Germinal center (tissue), 1 donor: ENCODE measurements at places on chromosomes 16 and 17.

GRCh38 chr17:10605221-10605783 lies 51.8 kb downstream of the MYH3 start:
- no peak for DNase-seq

GRCh38 chr16:57304169-57305061 lies 19.9 kb upstream of the PLLP start:
- no peak for DNase-seq

DNA sequence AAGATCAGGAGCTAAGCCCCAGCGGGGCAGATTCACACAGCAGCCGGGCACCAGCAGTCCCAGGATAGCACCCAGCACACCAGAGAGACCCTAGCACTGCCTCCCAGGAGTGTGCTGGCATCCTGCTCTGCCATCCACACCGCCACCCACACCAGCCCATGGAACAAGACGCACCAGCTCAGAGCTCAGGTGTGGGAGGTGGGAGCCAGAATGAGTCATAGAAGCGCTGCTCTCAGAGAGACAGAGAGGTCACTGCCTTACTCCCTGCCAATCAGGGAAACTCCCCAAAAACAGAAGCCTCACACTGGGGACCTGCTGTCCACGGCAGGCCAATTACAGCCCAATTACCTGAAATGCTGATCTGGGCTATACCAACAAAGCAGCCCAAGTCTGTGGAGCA lies 64.9 kb downstream of the CDYL2 start:
- no peak for DNase-seq

DNA sequence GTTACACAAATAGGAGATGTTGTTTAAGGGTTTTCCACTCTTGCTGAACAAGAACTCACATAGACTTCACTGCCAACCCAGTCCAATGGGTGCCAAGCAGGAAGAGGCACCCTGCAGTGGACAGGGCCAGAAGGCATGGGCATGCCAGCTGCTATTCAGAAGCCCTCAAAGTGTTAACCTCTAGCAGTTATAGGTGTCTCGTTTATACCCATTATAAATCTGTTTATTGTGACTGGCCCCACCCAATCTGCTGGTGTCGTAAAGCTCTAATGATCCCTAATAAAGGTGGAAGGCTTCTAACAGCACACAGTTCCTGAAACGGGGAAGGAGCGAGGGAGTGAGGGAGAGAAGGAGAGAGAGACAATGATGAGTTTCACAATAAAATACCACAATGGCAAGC lies 23.9 kb downstream of the HNF1B start:
- no peak for DNase-seq

GRCh38 chr16:84907575-84907974 lies 87.8 kb downstream of the CRISPLD2 start:
- no peak for DNase-seq

- no peak for DNase-seq
Measured at GRCh38 chr17:40461732-40462342, 18.6 kb downstream of the IGFBP4 start.

- DNase-seq: peak; percentile 95
Measured at GRCh38 chr17:18158022-18158600, 25.5 kb upstream of the ALKBH5 start.

DNA sequence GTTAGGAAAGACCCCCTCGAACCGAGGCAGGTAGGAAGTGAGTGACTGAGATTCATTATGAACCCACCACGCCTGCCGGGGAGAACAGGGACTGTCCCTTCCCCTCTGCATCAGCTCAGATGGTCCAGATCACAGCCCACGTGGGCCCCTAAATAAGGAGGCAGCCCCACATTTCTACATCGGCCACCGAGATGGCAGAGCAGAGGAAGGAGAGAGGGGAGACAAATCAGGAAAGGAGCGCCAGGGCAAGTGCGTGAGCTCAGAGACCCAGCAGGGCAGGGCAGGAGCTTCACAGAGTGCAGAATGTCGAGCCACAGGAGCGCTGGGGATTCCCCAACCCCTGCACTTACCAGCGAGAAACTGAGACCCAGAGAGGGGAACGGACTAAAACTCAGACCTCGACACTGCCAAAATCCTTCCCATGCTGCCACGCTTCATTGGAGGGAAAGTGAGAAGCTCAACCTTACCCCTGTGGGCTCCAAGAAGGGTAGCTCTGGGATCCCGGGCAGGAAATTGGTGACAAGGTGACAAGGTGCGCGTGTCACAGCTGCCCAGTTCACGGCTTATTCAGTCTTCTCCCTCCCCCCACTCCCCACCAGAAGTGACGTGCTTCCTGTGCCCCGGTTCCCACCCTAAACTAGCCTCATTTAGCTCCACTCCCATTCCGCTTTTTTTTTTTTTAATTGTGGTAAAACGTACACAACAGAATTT lies at the start of gene ICAM2:
Gene ICAM2 (minus strand): TSS at position 578 of the 711 bp plus-strand sequence. CDS start 13,942 bp downstream, outside the sequence.
- DNase-seq: peak; percentile 52

DNA sequence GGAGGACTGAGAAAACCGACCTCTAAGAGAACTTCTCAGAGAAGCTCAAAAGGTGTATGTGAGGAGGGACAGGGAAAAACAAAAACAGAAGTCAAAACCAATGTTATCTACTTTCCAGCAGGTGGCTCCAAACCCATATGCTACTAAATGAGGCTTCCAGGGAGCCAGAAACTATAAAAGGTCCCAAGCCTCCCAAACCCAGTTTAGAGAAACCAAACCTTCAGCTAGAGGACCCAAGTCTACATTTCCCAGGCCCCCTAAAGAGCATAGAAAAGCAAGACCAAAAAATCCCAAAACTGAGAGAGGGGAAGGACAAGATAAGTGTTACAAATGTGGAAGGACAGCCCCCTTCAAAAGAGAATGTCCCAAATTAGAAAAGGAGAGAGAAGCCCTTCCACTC lies 3.7 kb downstream of the HPR start:
- DNase-seq: peak; percentile 24

DNA sequence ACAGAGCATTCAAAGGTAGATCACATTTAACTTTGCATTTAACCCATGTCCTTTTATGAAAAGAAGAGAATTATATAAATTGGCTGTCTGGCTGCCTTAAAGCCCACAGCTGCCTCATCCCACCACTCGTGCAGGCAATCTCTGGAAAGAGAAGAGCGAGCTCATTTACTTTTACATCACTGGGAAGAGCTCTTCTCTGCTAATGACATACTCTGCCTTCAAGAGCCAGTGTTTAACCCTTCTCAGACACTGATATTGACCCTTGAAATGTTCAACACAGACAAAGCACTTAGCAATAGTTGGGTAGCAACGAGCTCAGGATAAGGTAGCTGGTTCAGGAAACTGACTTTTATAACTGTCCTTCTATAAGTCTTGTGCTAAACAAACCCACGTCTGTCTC lies 6.8 kb downstream of the KRT38 start:
- no peak for DNase-seq

DNA sequence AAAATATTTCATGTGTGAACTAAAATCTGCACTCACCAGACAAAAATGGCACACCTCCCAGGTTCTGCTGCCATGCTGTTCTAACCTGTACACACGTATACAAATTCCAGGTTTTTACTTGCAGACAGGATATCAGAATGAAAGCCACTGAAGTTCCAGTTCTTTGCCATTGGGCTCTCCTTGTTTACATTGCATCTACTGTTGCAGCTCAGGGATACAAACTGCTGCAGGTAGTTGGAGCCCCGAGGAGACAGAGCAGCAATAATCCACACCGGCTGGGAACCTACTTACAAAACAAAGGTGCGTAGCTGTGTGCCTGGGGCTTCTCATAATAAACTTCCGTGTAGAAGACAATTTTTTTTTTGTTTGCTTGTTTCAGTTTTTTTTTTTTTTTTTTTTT lies 59.6 kb downstream of the HAPSTR1 start:
- DNase-seq: no peak

- DNase-seq: no peak
Measured at GRCh38 chr17:44211281-44212265, 7.9 kb downstream of the UBTF start.

DNA sequence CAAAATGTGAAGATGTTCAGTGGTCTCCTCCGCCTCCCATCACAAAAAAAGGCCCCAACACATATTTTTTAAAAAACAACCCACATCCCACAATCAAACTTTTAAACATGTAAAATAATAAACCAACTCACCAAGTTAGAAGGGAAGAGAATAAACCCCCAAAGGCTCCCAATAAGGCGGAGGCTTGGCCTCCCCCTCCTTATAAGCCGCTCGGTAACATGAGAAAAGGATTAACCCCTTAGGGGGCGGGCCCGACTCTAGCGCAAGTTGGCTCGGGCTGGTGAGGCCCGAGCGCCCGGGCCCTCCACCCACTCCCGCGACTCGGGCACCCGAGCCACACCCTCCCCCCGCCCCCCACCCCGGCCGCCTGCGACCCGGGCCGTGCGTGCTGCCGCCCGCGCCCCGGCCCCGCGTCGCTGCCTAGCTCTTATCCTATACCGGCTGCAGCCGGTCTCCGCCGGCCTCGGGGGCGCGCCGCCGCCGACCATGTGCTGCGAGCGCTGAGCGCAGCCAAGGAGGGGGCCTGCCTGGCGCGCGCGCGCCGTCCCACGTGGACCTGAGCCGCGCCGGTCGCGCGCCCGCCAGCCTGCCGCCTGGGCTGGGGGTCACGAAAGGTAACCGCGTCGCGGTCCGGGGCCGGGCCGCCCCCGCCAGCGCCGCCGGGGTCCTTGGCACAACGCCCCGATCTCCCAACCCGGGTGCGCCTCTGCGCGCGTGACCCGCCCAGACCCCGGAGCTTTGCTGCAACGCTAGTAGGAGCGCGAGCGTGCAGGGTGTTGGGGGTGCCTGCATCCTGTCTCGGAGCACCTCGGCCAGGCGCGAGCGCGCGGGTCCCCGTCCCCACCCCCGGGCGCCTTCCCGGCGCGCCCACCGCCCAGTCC lies at the start of the genes ARSG and SLC16A6:
Gene ARSG (plus strand): TSS at position 541 of the 881 bp plus-strand sequence. CDS start 15,999 bp downstream, outside the sequence.
Gene SLC16A6 (minus strand): TSS at position 173 of the 881 bp plus-strand sequence. CDS start 12,807 bp downstream, outside the sequence.
- peak; percentile 90 for DNase-seq

GRCh38 chr17:49468811-49469385 lies 26.2 kb upstream of the NGFR start:
- DNase-seq: no peak

GRCh38 chr16:3295209-3295608 lies 10.0 kb downstream of the TIGD7 start:
- no peak for DNase-seq

DNA sequence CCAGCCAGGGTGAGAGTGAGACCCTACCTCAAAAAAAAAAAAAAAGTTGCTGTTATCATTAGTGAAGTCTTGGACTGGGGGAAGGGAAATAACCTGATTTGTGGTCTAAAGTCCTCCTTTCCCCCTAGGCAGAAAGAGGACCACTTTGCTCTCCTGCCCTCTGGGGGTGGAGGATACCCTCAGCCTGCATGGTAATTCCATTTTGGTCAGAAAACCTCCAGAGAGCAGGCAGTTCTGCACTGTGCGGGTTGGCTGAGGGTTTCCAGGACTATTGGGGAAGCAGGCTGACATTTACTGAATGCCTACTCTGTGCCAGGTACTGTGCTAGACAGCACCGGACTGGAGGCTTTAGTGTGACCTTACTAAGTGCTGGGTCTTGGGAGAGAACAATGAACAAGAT lies 2.6 kb downstream of the ADAP2 start:
- DNase-seq: no peak

- DNase-seq: no peak
Measured at GRCh38 chr16:54417384-54417783, 130.8 kb upstream of the IRX3 start.

- DNase-seq: no peak
Measured at GRCh38 chr17:8294814-8295316, 335 bp downstream of the SLC25A35 start.

GRCh38 chr17:7887038-7887481 lies 1.5 kb upstream of the CHD3 start:
- DNase-seq: no peak

GRCh38 chr17:31510308-31511194 lies 119.1 kb downstream of the RAB11FIP4 start:
- DNase-seq: no peak

DNA sequence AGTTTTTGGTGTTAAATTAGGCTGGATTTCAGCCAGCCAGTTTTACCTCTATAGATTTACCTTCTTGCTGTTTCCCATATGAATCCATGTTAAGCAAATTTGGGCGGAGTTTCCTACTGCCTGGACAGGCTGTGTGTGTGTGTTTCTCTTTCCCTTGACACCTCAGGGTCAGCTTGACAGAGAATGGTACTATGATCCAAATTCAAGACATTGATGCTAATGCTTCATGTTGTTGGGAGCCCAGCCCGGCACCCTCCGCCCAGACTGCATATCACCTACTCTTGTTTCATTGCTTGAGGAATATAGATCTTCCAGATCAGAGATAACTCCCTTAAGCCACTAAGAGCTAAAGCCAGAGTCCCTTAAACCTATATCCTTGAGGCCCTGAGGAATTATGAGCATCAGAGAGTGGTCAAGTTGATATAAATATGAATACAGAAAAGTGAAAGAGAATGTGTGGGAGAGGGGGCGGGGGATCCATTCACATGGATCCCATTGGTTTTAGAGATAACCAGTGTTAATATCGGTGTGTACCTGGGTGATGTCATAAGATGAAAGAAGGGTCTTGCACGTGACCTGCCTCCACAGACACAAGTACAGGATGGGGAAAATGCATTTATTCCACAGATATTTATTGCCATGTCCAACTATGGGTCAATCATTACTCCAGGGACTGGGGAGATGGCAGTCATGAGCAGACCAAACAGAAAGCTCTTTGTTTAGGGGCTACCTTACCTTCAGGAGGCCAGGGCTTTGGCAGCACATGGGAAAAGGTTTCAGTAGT lies 69.7 kb downstream of the WIPI1 start:
- DNase-seq: no peak

DNA sequence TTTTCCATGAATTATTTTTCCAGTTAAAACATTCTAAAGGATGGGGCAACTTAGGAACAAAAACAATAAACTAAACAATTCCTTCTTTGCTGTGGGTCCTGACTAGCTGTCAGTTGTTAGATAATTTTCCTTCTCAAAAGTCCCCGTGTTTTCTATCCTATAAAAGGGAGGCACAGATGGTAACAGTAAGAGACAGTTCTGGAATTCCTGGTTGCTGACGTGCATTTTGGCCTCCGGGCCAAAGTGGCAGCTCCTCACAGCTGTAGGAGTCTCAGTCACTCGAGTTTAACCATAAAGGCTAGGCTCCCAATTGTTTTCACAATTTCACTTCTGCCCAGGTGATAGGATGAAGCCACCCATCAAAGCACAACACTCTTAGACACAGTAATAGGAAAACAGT lies 77.0 kb upstream of the ZNF423 start:
- no peak for DNase-seq

GRCh38 chr17:55160501-55160900 lies 104.3 kb upstream of the HLF start:
- no peak for DNase-seq

DNA sequence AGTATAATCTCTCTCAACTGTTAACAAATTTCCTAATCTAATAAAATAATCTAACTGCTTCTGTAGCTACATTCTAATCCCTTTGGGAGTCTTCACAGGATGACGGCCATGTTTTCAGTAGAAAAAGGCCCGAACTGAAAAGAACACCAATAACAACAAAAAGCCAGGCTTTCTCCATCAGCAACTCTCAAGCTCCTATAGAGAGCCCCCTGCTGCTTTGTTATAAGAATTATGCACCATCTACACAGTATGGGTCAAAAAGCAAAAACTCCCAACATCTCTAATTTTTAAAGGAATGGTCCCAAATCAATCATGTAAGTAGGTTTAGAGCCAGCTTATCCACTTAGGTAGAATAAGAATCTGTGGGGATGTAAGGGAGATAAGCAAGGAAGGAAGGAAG lies 163.6 kb upstream of the C17orf78 start:
- DNase-seq: no peak

GRCh38 chr16:57592591-57593003 lies 35.8 kb upstream of the ADGRG1 start:
- DNase-seq: no peak
